COR-L47 (cell line): ENCODE measurements at places on chromosomes 2 and 18.

GRCh38 chr2:75852639-75853038, 141.9 kb upstream of the GCFC2 start:
- DNase-seq = no peak

DNA sequence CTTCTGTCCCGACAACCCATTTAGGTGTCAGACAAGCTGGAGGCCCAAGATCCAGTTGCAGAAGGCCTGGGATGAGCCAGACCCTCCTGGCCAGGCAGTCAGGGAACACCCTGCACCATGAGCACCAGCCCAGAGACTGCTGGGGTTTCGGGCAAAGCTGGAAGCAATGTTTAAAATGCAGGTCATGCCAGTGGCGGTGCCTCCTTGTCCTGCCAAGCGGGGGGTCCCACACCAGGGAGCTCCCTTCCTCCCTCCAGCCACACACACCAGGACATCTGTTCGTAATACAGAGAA, 230.2 kb downstream of the ATAD2B start:
- DNase-seq = no peak

DNA sequence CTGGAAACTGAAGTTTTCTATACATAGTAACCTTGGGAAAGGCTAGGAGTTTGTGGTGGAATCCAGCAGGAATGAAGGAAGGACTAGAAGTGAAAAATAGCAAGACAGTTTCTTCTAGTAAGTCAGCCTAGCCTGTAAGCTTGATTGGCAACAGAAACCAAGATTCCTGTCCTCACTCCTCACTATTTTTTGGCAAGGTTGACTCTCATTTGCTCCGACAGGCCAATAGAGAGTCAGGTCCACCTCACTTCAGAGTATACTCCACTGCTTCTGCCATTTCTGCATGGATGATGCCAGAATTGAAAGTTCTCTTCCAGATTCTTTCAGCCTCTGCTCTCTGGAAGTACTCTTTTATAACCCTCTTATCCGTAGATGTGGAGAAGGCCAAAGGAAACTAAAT, 352.4 kb downstream of the ZNF516 start:
- DNase-seq = no peak

GRCh38 chr18:55780586-55781071, 192.6 kb upstream of the TCF4 start:
- DNase-seq = no peak

DNA sequence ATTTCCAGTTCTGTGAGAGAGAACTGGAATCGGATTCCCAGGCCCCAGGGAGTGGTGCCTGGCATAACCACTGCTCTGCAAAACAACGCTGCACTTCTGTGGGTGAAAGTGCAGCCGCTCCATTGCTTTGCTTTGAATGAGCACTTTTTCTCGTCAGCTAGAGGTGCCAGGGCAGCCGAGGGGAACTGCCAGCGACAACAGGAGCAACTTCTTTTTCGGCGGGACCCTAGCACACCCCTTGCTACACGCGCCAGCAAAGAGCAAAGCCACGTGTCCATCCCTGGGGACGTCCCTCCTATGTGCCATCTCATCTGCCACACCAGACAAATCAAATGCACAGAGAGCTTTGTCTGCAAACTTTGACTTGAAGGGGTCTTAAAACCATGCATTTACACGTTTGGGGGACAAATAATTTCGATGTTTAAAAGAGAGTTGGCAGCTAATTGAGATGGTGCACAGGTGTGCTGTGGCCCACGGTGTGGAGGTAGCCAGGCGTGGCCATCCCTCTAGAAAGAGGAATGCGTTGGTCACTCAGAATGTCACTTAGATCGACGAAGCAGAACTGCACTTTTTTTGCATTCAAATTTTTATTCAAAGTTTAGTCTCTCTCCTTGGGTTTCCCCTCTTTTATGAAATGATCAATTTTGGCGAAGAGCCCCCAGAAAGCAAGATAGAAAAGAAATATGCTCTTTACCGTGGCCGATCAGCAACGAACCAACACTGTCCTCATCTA, 151.8 kb downstream of the MBP start:
- no peak for DNase-seq

- no peak for DNase-seq
Measured at GRCh38 chr2:66899109-66899508, 464.2 kb downstream of the MEIS1 start.

GRCh38 chr2:238802957-238803356, 44.9 kb upstream of the TWIST2 start:
- DNase-seq = no peak

DNA sequence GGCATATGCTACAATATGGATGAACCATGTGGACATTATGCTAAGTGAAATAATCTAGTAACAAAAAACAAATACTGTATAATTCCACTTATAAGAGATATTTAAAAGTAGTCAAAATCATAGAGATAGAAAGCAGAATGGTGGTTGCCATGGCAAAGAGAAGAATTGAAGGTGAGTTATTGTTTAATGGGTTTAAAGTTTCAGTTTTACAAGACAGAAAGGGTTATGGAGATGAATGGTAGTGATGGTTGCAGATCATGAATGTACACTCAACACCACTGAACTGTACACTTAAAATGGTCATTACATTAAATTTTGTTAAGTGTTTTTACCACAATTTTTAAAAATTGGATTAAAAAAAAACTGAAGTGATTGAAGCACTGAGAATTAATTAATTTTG, 298.2 kb upstream of the ZC3H15 start:
- no peak for DNase-seq

- DNase-seq = peak; percentile 70
Measured at GRCh38 chr2:24613154-24613814, 122.2 kb downstream of the NCOA1 start.

- no peak for DNase-seq
Measured at GRCh38 chr2:10402653-10403215, 45.4 kb downstream of the ODC1 start.

GRCh38 chr2:202375033-202375608, 1.0 kb upstream of the BMPR2 start:
- DNase-seq = peak; percentile 59

DNA sequence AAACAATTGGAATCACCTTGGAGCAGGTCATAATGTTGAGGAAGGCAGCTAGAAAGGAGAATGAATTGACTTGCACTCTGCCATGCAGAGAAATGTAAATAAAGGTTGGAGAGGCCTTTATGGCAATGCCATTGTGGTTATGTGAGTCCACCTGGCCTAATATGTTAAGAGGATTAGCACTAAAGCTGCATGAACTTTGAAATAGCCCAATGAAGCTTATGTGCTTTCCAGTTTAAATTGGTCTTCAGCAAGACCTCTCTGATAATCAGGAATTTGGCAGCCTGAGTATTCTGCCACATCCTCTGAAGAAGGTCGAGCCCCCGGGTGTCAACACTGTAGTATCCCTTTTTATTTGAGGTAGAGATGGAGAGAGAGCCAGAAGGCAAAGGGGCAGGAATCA, 464.9 kb downstream of the CDH2 start:
- peak; percentile 10 for DNase-seq

GRCh38 chr2:38301340-38301968, 75.6 kb downstream of the ATL2 start:
- no peak for DNase-seq

DNA sequence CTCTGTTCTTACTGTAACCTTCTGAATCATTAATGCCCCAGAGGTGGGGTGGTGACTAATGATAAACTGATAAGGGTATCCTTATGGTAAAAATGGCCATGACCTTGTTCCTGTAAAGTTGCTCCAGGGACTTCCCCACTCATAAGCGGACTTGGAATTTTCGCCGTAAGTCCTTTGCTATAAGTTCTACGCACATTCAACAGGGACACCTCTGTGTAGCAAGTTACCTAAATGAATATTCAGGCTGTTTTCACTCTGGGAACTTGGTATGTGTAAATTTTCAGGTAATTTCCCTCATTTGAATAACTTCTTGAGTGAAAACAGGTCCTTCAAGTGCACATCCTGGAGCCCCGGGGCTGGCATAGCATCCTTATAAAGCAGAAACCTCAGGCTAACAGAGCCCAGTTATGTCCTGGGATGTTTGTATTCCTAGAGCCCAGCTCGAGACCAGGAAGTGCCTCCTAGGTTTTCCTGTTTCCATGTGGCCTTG, 9.4 kb upstream of the AGFG1 start:
- no peak for DNase-seq

GRCh38 chr18:71116535-71116934, 827.7 kb downstream of the SOCS6 start:
- DNase-seq = peak; percentile 57

DNA sequence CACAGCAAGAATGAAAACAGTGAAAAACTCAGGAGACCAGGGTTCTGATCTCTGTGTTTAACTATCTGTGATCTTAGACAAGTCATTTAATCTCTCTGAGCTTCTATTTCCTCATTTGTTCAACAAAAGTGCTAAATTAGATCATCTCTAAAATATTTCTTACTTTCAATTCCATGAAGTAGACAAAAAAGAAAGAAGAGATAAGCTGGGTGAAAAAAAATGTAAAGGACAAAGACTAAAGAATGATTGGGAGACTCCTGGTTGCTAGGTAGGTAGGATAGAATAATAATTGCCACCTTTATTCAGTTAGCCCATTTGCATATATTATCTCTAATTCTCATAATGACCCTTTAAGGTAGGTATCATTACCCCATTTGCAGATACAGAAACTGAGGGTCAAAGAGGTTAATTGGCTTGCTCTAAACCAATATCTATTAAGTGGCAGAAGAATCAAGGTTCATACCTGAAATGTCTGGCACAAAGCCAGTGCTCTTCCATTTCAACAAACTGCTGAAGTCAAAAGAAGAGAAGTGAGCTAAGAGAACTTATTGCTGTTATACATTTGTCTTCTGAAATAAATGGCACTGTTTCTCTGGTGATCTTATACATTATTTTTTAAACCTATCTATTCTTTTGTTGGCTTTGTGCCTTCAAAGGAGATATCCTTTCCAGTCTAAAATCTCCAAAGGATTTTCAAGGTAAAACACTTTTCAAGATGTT, 141.7 kb downstream of the OTX1 start:
- DNase-seq = peak; percentile 71

DNA sequence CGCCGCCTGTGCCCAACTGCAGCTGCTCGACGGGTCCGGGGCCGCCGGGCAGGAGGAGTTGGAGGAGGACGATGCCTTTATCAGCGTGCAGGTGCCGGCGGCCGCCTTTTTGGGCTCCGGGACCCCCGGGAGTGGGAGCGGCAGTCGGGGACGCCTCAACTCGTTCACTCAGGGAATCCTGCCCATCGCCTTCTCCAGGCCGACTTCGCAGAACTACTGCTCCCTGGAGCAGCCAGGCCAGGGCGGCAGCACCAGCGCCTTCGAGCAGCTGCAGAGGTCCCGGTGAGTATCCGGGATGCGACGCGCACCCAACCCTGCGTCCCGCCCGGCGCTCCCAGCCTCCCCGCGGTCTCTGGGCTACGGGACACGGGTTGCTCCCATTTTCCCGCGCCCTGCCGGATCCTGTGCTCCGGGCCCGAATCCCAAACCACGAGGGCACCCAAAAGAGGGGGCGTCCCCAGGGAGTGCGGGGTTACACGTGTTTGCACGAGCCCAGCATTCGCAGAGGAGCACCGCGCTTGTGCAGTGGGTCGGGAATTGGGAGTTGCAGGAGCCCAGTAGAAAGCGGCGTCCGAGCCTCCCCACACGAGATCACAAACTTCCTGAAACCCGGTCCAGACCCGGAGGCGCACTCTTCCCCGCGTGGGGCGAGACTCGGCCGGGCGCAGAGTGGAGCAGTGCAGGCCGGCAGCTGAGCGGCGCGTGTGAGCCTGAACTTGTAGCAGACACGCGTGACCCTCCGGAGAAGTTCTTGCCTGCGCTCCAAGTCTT, 1.2 kb downstream of the CABLES1 start:
- DNase-seq = peak; percentile 23

GRCh38 chr2:182784777-182785176, 68.7 kb downstream of the DNAJC10 start:
- peak; percentile 16 for DNase-seq

DNA sequence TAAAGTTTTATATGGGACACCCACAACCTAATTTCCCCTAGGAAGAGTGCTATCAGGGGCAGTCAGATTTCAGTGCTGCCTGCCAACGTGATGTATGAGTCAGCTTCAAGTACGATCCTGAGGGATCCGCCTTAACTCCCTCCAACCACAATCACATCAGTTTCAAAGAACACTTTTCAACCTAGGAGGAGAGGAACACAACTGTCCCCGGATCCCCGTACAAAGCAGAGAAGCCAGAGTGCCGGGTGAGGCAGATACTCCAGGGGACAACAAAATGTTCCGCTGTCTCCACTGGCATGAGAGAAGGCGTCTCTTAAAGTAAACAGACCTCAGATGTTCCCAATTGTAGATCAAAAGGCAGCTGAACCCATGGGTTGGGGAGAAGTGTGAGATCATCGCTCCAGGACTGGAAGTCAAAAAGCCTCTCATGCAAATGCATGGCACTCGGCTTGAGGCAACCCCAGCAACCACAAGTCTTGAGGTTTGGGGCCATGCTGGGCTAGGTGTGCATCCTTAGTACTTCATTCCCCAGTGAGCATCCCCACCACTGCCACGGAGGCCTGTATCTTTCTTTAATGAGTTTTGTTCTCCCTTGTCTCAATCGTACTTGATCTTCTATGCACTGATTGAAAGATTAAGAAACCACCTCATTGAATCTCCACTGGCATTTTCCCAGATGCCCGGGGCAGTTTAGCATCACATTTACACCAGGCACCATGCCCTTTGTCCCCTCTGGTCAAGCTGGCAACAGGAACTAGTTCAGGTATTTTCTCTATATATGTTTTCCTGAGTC, 91.0 kb upstream of the CCBE1 start:
- DNase-seq = no peak

DNA sequence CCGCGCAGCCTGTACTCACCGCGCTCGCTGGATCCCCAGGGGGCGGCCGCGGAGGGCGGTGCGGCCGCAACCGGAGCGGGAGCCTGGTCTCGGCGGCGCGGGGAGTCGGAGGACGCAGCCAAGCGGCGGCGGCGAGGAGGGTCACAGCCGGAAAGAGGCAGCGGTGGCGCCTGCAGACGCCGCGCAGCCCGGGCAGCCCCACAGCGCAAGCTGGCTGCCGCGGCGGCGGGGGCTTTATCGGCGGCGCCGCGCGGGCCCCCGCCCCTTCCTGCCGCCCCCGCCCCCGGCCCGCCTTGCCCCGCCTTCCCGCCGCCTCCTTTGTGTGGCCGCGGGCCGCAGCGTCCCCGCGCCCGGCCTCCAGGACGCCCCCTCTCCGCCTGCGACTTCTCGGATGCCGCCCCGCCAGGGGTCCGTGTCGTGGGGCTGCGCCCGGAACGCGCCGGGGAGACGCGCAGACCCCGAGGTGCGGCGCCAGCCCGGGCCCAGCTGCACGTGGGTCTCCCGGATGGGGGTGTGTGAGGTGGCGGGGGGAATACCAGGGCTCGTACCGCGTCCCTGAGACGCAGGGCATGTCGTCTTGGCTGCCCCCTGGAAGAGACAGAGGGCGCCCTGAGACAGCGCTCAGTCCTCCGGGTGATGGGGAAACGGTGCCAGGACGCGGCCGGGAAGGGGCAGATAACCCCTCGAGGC, at the start of gene SERPINE2:
TSS of gene SERPINE2 (minus strand) at position 207 of the 690 bp plus-strand sequence. CDS start 37,386 bp downstream, outside the sequence.
- peak; percentile 62 for DNase-seq

- no peak for DNase-seq
Measured at GRCh38 chr2:126367361-126367760, 288.6 kb upstream of the GYPC start.

DNA sequence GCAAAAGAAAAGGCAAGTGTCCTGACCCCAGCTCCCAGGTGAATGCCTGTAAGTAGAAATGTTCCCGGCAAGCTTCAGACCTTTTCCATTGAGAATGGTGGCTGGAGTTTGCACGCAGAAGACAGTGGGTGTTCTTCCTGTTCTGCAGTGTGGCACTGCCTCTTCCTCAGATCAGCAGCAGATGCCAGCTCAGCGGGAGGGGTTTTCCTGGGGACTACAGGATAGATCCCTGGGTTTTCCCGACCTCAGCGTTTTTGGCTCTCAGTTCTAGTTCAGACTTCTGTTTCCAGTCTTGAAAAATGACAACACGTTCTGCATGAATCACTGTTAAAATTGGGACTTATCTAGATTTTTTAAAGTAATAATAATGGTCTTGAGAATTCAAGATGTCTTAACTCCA, 39.2 kb downstream of the GRHL1 start:
- DNase-seq = peak; percentile 77
